Progenitor cell of endocrine pancreas (in vitro differentiated cells): ENCODE measurements at places on chromosomes 5 and 9.

DNA sequence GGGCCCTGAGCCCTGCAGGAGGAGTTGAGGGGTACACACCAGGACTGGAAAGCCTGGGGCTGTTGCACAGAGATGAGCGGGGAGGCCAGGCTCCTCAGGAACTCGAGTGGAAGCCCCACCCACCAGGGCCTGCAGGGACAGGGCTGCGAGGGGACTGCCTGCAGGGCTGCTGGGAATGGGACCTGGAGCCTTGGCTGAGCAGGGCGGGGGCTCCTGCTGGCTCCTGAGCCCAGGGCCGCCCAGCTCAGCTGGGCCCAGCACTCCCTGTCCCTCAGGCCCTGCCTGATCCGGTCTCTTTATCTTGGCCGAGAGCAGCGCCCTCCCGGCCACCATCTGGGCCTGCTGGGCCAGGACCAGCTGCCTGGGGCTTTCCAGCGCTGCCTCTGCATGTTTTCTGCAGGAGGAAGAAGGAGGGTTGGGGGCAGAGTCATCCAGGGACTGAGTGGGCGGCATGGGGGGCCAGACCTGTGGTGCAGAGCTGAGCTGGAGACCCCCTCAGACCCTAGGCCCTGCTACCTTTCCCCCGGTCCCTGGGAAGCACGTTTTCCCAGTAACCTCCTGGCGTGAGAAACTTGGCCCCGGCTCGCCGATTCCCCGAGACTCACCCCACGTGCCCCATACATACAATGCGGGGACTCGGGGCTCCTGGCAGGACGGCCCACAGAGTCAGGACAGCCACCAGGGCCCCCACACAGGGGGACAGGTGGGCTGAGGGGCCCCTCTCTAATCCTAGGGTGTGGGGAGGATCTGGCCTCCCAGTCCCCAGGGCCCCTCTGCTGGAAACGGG is 9.4 kb downstream of the LCN12 start:
- DNase-seq, result no peak

DNA sequence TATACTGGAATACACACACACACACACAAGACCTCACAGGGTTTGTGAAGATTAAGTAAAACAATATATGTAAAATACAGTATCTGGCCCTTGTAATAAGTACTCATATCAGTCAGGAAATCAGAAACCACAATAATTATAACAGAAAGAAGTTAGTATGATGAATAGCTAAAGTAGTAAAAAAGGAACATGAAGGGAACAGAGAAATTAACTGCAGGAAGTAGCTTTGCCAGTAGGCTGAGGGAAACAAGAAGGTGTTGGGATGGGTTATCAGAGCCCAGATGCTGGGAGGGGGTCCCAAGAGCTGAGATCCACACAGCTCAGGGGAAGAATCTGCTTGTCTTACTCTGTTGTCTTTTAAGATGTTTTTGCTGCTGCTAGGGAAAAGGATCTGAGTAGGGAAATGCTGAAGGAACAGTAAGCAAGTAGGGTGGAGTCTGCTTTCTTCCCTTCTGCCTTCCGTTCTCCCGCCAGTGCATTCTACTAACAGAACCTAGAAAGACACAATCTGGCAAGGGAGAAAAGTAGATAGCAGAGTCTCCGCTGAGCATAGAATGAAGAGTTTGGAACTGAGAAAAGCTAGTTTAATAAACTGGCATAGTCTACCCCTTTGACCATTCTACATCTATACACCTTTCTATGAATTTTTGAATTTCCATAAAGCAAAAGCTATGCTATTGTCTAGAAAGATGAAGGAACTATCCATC is 55.3 kb upstream of the ALDH1A1 start:
- no peak for DNase-seq

- no peak for DNase-seq
Observed at GRCh38 chr5:154447089-154447725, 1.4 kb downstream of the SAP30L start.

DNA sequence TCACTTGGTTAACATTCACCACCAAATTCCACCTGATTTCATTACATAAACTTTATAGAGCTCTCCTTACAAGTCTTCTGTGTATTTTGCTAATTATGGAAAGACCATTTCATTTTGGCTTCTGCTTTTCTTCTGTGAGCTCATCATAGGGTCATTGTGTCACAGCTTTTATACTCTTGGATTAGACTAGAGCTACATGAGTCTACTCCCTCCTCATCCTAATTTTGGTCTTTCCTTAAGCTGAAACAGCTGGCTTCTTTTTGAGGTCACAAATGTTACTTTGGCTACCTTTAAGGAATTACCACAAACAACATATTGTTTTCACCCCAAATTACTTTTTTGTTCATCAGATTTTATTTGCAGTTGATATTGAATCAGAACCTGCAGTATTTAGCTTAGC is 103.0 kb downstream of the NPR3 start:
- DNase-seq, result no peak

- DNase-seq, result no peak
Observed at GRCh38 chr5:80128141-80128540, 93.0 kb downstream of the THBS4 start.

DNA sequence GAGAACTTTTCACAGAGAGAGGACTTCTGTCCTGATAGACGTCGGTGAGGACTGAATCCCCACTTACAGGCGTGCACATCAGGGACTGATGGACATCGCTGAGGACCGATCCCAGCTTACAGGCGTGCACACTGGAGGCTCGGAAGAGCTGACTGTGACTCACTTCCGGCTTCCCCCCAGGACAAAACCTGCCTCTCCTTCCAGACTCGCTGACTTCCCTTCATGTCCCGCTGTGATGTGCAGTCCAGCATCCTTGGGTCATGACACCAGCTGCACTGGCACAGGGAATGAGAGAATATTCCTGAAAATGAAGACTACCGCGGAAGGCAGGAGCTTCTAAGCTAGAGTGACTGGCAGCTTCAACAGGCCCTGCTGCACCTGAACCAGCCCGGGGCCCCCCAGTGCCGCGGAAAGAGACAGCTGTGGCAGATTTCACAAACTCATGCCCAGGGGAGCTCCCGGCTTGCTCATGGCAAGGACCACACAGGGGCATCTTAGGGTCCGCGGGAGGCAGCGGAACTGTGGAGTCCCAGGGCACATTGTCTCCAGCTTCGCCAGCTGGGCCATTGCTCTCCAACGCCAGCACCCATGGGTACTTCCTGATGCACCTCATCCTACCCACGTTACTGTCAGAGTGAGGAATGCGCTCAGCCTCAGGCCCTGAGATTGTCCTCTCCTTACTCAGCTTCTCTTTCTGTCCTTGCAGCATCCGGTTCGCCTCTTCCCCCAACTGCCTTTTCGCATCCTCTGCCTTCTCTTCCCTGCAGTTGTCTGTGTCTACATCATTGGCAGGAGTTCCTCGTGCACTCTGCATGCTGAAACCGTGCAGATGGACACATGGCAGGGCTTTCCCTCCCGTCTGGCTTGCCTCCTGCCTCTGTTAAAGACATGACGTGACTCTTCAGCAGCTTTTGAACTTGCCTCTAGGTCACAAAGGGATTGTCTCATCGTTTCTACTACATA is 29.5 kb downstream of the SURF6 start:
- DNase-seq, result no peak

GRCh38 chr5:154264549-154265196 is 74.1 kb downstream of the GALNT10 start:
- no peak for DNase-seq

- no peak for DNase-seq
Observed at GRCh38 chr9:97311798-97312500, 4.5 kb downstream of the CCDC180 start.

DNA sequence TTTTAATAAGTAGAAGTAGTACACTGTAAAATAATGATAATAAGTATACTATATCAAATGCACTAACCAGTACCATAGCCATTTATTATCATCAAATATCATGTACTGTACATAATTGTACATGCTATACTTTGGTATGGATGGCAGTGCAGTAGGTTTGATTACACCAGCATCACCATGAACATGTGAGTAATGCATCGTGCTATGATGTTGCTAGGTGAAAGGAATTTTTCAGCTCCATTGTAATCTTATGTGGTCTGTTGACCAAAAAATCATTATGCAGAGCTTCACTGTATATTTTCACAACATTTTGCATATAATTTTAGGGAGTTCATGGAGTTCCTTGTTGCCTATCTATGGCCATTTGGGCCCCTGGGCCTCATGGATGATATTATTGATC is 72.2 kb upstream of the HMHB1 start:
- DNase-seq, result no peak

GRCh38 chr5:91848453-91848852 is 465.3 kb upstream of the ARRDC3 start:
- no peak for DNase-seq

DNA sequence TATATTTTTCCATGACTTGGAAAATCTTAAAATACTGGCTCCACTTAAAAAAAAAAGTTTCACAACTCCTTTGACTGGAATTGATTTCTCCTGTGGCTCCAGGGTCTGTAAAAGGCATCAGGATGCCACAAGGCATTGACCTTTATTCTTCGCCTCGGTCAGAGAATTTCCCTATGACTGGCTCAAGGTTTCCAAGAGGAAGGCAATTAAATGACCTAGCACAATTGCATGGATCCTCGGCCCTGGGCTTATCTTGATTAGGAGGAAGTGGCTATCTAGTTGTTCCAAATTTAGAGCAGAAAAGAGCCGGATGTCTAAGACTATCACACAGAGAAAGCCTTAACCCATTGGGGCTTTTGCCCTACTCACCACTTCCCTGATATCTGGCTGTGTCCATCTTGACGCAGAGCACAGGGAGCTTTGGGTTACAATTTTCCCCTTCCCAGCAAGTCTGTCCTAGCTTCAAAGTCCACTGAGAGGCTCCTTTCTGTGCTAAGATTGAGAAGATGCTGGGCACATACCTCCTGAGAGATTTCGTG is 56.9 kb upstream of the COL15A1 start:
- no peak for DNase-seq

DNA sequence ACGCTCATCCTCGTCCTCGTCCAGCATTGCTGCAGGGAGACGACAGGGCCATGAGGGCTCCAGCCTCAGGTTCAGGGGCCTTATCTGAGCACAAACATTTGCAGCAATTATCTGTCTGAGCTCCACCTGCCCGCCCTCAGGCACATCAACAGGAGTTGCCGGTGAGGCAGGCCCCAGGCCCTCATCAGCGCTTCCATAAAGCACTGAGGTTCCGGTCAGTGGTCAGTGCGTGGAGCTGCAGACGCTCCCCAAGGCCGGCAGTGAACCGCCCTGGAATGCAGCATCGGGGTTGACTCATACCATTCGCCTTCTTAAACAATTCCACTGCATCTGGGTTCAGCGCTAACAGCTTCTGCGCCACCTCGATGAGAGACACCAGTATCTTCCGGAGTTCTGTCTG is 15.2 kb downstream of the UBAC1 start:
- DNase-seq, result no peak

GRCh38 chr9:125700791-125701190 is 6.2 kb downstream of the MAPKAP1 start:
- no peak for DNase-seq

DNA sequence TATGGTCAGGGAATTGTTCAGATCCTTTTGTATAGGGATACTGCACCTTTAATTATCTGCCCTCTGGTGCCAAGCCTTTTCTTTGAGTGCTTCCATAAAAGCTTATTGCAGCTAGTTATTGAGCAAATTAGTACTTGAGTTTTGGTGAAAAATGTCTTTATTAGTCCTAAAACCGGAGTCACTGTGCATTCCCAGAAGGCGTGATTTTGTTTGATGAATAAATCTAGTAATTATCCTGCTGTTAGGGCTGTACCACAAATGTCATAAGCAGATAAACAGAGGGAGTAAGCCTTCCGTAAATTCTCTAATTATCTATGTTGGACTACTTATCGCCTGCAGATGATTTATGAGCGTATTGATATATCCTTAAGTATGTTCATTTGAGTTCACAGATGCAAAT is 620.7 kb upstream of the ARRDC3 start:
- DNase-seq, result no peak

DNA sequence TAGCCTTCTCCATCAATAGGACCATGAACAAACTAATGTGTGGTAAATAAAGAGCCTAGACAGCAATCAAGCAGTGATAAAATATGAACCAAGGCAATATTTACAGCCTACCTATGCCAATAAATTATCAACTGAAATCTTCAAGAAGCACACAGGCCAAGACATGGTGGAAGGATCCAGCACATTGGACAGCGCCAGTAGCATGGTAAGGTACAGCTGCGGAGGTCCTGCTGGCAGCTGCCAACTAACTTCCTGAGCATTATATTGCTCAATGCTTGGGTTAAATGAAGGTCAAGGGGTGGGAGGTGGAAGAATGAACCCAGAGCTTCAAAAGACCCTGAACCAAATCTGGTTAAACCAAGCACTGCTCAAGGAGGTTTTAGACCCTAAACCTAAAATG is 16.5 kb upstream of the SPDL1 start:
- DNase-seq, result peak; percentile 19

- DNase-seq, result no peak
Observed at GRCh38 chr5:67156976-67157583, 39.5 kb downstream of the CD180 start.

GRCh38 chr9:94983552-94983951 is 257.1 kb downstream of the AOPEP start:
- DNase-seq, result no peak

DNA sequence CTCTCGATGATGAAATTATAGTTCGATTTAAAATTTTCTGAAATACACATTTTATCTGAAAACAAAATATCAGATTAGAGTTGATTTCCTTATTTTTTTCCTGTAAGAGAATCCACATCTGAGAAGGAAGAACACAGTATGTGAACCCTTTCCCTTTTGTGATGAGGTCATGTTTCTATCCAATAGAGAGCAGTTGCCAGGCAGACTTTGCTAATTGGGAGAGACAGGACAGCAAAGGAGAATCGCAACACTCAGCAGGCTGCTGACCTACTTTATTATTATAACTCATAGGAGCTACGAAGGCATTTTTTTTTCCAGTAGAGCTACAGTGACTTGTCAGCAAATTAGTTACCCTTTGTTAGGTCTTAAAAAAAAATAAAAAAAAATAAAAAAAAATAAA is 242.1 kb downstream of the HCN1 start:
- DNase-seq, result no peak

GRCh38 chr9:70683841-70684240 is 269.4 kb upstream of the KLF9 start:
- DNase-seq, result no peak

- DNase-seq, result no peak
Observed at GRCh38 chr5:160493806-160494338, 72.2 kb downstream of the PTTG1 start.

- DNase-seq, result no peak
Observed at GRCh38 chr9:89036383-89036782, 45.1 kb downstream of the S1PR3 start.

- no peak for DNase-seq
Observed at GRCh38 chr9:88587885-88588649, 53.1 kb downstream of the NXNL2 start.

DNA sequence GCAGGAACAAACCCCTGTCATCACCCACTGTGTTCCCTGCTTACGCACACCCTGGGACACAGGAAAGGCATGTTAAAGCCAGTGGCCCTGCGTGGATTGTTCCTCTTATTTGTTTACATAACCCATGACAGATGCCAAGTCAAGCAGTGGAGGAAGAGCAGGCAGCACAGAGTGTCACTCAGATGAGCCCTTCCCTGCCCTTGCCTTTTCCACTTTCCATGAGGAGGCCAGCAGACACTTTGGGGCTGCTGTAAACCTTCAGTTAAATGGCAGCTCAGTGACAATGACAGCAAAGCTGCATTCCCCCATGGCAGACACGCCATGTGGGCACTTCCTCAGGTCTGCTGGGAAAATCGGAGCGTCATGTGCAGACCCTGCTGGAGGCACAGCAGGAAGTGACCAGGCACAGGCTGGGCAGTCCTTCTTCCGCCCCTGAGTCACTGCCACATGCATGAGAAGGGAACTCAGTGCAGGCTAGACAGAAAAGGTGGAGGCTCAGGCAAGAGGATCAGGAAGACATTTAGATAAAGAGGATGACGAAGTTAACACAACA is 216.8 kb upstream of the PIK3R1 start:
- DNase-seq, result no peak

GRCh38 chr9:114621975-114622609 is 11.0 kb downstream of the TMEM268 start:
- no peak for DNase-seq
